ENCODE measurements at places on chromosomes 2 and 18.

DNA sequence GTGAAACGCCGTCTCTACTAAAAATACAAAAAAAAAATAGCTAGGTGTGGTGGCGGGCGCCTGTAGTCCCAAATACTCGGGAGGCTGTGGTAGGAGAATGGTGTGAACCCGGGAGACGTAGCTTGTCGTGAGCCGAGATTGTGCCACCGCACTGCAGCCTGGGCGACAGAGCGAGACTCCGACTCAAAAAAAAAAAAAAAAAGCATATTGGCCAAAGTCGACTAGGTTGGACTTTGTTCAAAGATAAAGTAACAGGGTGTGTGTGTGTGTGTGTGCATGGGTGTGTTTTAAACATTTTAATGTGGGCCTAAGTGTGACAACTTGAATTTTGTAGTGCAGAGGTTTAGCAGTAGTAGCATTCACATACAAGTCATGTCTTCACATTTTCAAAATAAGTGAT, 11.7 kb downstream of the GEMIN6 start:
- no peak for DNase-seq

- no peak for DNase-seq
Observed at GRCh38 chr2:231922311-231923009, 3.7 kb downstream of the NPPC start.

GRCh38 chr2:132448771-132449170, 32.2 kb downstream of the GPR39 start:
- DNase-seq: peak; percentile 46

- peak; percentile 60 for DNase-seq
Observed at GRCh38 chr2:48651158-48651790, 33.6 kb downstream of the GTF2A1L start.

DNA sequence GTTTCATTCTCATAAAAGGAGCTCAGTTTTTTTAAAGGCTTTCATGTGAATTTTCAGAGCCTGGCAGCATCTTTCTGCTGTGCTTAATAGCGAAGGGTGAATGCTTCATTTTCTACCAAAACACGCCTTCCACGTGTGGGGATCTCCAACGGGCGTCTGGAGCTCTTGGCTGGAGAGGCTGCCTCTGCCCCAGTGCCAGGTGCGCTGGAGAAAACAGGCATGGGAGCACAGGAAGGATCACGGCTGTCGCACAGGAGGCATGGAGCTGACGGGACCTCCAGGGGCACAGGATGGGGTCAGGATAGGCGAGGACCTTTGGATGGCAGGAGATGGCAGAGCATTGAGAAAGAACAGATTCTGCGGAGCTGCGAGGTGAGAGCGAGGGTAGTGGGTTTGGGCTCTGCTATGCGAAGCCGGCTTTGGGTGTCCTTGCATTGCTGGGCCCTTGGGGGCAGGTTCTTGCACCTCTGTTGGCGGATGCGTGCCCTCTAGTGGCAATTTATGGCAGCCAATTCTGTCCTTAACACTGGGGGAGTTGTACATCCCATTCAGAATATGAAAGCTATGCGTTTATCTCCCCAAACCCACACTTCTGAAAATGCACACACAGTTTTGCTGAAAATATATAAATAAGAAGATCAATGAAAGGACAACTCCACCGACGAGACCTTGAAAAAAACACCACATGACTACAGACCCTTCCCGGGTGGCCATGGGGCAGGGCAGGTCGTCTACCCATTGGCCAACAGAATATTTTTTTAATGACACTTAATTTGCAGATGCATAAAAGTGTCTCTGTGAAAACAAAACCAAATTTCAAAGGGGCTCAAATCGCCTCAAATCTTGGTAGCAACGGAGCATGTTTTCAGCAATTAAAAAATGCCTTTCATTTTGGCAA, 90.4 kb upstream of the SLC35G4 start:
- peak; percentile 47 for DNase-seq

- no peak for DNase-seq
Observed at GRCh38 chr2:207594264-207594663, 30.9 kb downstream of the METTL21A start.

DNA sequence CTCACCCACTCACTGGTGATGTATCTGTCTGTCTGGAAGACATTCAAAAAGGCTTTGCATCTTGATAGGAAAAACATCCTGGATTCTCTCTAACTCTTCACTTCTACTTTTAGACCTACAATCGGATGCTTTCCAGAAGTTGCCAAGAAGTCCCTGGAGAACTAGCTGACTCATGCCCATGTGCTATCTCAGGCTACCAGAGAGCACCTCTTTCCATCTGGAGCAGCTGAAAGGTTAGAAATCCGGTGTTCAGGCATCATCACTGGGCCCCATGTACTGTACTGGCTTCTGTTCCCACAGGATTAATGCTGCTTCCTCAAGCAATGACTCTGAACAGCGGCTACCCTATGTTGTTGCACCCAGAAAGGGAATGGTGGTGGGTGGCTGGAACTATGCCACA, 259.0 kb downstream of the NBAS start:
- peak; percentile 61 for DNase-seq

DNA sequence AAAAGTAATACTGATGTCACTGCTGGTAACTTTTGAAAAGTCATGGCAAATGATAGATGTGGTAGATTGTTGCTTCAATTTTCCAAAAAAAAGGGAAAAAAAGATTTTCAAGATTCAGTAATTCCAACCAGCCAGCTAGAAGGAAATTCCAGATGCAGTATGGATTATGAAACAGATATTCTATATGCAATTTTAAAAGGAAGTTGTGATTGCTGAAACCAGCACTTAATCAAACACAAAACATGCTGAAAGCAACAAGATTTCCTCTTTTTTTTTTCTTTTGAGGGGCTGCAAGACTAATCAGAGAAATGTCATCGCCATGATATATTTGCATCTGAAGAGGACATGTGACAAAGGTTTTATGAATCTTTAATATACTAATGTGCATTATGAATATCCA, 5.1 kb upstream of the HNMT start:
- DNase-seq: no peak

- no peak for DNase-seq
Observed at GRCh38 chr2:217956586-217957457, 46.0 kb downstream of the TNS1 start.

DNA sequence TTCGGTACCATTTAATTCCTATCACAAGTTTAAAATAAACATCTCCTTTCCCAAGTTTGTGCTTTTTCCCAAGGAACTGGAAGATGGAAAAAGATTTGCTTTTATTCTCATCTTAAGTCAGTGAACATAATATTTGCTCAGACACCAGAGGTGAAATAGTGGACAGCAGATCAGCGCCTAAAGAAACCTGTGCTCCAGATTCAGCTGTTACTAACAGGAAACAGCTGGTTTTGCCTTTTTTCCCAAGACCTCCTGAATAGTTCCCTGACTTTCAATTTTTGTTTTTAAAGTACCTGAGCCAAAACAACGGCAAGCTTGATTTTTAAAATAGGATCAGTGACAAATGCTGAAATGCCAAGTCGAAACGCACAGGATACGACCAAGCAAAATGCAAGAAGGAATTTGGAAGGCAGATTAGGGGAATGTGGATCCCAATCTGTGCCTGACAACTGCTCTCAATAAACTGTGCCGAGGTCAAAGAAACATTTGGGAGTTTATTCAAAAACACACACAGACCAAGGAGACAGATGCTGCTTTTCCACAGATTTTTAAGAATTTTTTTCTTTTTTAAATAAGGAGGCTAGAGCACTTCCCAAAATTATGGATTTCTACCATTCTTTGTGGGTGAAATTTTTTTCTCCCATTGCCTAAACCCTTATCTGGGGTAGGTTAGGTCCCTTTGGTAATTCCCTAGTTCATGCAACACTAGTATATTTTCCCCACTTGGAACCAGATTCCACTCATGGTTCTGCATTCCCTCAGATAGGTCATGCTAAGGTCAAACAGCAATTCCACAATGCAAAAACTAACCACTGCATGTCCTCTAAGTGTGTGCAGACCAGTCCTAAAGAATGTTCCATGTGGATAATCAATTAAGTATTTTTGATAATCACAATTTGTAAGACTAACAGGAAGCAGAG, 121.5 kb upstream of the PDE1A start:
- DNase-seq: peak; percentile 31

DNA sequence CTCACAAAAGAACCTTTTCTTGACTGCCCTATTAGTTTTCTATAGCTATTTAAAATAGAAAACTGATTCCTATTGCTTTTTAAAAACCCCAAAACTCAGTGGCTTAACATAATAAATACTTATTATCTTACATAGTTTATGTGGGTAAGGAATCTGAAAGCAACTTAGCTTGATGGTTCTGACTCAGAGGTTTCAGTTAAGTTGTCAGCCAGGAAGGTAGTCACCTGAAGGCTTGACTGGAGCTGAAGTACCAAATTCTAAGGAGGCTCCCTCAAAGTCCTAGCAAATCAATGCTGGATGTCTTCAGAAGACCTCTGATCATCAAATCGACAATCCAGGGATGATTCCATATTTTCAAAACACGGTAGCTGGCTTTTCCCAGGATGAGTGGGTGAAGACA, 546.6 kb upstream of the CDH2 start:
- DNase-seq: no peak

GRCh38 chr18:32243358-32243757, 53.5 kb downstream of the MEP1B start:
- no peak for DNase-seq

DNA sequence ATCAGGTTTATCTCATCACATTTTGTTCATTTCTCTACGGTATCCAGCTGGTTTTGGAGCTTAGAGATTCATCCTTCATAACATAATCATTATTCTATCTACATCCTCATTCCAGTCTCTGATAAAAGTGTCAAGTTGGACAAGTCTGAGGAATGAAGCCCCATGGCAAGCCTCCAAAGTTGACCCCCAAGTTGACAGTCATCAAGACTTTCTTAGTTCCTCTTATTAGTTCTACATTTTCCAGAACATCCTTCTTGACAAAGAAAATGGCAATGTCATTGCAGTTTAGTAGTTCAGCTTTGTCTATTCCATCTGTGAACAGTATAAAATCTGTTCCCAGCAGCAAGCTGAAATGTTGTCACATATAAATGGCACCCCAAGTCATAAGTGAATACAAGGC, 4.5 kb upstream of the TMSB10 start:
- no peak for DNase-seq

DNA sequence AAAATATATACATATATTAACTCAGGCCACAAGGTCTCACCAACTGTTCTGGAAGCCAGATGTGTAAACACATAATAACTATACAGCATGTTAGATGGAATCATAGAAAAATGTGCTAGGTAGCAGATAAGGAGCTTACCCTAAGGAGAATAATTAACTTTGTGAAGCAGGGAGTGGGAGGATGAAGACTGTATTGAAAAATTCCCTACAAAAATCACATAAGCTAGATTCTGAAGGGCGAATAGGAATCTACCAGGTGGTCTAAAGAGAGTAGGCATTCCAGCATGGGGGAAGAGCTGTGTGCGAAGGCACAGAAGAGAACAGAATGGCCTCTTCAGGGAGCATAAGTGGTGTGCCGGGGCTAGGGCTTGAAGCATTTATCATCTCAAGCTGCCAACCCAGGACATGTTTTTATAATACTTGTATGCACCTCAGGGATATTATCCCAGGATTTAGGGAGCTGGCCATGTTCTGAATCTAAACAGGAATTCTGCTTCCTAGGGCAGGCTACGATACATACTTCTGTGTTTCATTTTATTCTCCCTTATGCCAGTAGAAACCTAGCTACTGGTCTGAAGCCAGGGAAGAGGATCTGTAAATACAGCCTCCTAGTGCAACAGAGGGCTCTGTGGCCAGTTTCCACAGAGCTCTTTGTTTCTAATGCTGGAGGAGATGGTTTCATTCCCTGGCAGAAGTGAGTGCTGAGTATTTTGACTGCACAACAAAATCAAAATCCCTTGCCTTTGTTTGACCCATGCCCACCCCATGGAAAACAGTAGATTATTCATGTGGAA, 56.7 kb downstream of the NEMP2 start:
- peak; percentile 7 for DNase-seq

GRCh38 chr2:159963700-159964099, 98.7 kb downstream of the PLA2R1 start:
- no peak for DNase-seq

DNA sequence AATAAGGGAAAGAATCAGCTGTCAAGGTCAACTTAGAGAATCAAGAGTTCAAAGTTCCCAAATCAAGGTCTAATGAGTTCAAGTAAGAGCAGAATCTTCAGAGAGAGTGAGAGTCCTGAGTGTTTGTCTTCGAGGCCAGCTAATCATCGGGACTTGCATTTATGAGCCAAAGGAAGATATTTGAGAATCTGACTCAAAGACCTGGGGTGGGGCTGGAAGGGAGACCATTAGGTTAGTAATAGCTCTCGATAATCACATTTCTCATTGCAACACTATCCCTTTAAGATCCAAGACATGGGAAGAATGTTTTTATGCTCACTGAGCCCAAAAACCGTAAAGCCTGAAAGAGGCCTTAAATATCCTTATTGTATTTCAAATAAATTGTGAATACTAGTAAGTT, 72.0 kb upstream of the FSHR start:
- no peak for DNase-seq

- no peak for DNase-seq
Observed at GRCh38 chr18:52391810-52392559, 52.0 kb downstream of the DCC start.

GRCh38 chr2:104734937-104735586, 118.9 kb upstream of the POU3F3 start:
- DNase-seq: no peak

DNA sequence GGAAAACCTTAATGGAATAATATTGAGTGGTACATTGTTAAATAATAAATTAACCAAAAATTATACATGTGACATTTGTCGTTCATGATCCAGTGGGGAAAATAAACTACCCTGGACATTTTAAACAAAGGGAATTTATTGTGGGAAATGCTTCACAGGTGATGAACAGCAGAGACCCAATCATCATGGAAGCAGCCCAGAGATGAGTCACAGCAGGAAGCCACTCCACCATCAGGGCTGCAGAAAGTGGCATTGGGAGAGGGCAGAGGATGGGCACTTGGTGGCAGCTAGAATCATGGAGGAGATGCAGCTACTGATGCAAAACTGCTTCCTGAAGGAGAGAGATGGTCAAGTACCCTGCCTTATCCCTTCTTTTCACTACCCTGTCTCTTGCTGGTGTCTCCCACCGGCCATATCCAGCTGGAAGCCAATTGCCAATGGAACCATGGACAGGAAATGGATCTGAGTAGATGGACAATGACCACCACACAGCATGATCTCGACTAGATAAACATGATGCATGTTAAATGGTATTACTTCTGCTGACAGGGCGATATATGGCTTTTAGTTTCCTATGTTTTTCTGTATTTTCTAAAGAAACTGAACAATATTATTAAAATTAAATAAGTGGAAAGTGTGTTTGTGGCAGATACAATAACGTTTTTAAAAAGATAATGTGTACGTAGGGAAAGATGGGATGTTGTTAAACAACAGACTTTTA, 139.8 kb downstream of the RPIA start:
- no peak for DNase-seq

GRCh38 chr18:40371673-40372072, 1583.4 kb upstream of the PIK3C3 start:
- no peak for DNase-seq

- DNase-seq: no peak
Observed at GRCh38 chr18:75336767-75337166, 90.7 kb downstream of the SMIM21 start.

- no peak for DNase-seq
Observed at GRCh38 chr2:69805887-69806286, 23.6 kb upstream of the GMCL1 start.

Measured in GM03348 (cell line).